Activated CD4-positive, alpha-beta memory T cell treated with anti-CD3 and anti-CD28 coated beads, Interleukin-2, amount 10 ng/mL, durations not matched to agents 7 days and 5 days (primary cell): ENCODE measurements at places on chromosomes 16 and 17.

- no peak for DNase-seq
These were observed 32.9 kb upstream of the USP22 start for GRCh38 chr17:21075739-21076085.

GRCh38 chr17:27241346-27241946 is 52.5 kb upstream of the WSB1 start:
- DNase-seq = no peak

GRCh38 chr17:17252149-17252661 is 15.2 kb upstream of the FLCN start:
- DNase-seq = no peak

- no peak for DNase-seq
These were observed 53.7 kb downstream of the GSG1L start for GRCh38 chr16:28009586-28010373.

DNA sequence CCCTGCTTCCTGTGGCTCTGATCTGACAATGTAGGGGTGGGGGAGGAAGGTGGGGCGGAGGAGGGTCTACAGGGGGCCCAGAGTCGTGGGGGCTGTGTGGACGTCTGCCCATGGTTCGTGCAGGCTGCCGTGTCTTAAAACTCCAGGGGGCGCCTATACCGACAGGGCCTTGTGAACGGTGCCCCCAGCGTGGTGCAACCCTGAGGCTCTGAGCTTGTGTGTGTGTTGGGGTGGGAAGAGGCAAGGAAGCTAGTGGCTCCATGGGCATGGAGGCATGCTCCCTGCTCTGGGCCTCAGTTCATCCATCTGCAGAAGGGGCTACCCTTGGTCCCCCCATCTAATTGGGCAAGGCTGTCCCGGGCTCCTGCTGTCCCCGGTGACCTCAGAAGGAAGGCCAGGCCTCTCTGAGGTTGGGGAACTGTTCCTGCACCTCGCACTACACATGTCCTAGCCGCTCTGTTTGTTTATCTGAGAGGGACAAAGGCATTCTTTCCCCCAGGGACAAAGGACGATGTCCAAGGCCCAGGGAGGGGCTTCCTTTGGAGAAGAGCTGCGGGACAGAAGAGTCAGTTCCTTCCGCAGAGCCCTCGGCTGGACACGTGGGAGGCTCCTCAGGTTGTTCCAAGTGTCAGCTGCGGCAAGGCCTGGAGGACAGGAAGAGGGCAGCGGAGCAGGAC is 13.5 kb downstream of the CA4 start:
- DNase-seq = no peak

DNA sequence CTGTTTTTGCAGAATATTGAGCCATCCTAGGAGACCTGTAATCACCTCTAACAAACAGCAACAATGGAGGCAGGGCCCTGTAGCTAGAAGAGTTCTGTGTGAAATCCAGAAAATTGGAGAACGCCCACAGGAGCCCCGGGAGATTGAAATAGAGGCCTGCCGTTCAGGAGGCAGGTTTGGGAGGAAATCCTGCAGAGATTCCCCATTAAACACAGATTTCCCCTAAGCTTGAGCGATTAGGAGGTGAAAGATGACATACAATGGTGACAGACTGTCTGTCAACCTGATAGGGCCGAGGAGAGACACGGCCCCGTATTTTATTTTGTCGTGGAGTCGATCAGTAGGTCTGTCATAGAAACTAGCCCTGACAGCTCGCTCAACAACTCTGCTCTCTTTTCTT is 18.2 kb downstream of the CDK5RAP3 start:
- no peak for DNase-seq

DNA sequence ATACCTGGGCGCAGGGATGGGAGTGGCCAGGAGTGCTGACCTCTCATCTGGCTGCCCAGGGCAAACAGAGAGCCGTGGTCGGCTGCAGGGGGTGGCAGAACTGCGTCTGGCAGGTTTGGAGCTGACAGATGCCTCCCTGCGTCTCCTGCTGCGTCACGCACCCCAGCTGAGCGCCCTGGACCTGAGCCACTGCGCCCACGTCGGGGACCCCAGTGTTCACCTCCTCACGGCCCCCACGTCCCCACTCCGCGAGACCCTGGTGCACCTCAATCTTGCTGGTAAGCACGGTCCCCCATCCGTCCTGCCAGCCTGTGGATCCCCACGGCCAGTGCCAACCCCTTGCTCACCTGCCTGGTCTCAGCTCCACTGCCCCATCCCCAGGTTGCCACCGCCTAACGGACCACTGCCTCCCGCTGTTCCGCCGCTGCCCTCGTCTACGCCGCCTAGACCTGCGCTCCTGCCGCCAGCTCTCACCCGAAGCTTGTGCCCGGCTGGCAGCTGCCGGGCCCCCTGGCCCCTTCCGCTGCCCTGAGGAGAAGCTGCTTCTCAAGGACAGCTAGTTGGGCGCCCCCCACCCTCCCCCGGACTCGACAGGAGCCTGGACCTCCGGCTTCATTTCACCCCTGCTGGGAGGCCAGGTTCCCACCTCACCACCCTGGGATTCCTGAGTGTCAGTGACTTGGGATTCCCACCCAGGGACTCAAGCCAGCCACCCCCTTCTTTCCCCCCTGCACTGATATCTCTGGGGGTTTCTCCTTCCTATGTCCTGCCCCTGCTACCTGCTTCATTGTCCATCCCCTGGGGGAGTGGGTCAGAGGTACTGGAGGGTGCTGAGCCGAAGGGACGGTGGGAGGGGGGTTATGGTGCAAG is 2.0 kb upstream of the ORAI3 start:
- DNase-seq = no peak

- DNase-seq = no peak
These were observed 446 bp upstream of the PSMD11 start for GRCh38 chr17:32443827-32444300.

DNA sequence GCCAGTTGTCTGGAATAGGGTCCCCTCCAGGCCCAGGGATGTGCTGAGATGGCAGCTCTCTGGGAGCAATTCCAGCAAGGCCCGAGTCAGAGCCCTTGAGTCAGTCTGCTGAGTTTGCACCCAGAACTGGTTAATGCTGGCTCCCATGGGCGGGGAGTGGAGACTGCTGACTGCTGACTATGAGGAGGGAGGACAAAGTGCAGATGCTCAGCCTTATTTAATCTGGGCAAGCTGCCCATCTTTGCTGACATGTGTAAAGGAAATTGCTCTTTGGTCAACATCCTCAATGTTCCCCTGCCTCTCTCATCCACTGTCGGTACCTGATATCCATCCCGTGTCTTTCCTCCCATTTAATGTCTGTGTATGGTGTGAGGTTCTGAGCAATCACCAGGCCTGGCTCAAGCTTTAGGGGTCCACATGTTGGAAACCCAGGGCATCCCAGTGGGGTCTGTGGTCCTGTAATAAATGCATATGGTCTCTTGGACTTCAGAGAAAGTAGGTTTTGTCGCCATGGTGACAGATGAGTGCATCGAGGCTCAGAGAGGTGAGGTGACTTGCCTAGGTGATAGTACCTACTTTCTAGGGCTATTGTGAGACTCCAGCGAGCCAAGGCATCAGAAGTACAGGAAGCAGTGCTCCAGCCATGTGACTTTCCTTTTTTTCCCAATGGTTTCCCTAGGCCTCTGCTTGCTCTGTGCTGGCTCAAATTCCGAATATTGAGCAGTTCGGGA is 20.0 kb upstream of the RNF135 start:
- no peak for DNase-seq

DNA sequence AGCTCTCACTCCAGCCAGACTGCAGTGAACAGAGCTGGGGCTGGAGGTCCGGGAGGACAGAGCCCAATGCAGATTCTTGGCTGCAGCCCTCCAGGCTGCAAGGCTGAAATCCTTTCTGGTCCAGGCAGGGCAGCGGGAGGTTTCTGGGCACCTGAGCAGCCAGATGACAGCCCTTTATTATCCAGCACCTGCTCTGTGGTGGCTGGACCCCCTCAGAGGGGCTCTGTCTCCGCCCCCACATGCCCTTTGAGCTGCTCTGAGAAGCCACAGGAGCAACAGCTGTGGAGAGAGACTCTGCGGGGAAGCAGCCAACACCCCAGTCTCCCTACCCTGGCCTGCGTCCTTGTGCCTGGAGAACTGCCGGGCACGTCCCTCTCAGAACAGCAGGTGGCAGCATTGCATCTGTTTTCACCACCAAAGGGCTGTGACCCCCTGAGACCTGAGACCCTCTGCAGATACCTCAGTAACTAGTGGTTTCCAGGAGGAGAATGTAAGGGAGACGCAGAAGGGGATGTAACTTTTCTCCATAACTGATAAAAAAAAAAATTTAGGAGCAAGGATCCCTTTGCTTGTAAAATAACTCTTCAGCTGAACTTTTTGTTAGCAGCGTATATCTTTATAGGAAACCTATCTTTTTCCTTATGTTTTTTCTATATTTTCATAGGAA is 3.7 kb upstream of the CNP start:
- DNase-seq = peak; percentile 76

DNA sequence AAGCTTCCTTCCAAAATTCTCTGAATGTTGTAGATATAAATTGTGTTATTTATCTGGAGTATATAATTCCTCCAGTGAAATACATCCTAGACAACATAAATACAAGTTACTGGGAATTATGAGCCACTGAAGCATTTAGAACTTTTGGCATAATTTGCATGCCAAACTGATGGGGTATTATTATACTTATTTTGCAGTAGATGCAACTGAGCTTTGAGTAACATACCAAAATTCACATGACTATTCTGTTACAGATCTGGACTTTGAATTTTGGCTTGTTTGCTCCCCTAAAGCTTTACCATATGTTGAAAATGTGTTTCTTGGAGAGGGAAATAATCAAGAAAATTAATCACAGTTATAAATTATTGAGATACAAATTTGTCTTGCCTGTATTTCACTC is 372.5 kb downstream of the CDH11 start:
- DNase-seq = no peak

- DNase-seq = no peak
These were observed 831 bp downstream of the ALOX15B start for GRCh38 chr17:8039611-8040168.

DNA sequence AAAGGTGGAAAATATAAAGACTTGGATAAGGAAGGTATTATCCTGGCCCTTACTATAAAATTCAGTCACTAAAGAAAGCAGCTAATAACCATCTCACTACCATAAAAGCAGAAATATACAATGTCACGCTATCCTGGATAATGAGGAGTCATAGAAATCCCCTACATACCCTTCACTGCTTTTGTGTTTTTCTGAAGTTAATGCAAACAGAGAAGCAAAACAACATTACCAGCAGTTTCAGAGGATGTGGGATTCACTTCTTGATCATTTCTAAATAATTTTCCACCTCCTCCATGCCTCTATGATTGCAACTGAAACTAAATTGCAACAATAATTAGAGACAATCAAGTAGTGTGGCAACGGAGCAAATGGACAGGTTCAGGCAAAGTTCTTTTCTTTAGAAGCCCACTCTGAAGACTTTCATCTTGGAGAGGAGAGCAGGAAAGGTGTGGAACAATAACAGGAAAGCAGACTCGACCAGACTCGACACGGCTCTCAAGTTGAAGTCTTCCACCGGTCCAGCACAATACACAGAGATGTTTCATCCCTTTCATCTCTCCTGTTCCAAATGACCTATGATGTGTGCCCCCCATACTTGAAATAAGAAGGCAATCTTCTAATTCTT is 10.2 kb downstream of the CYTH1 start:
- DNase-seq = no peak

GRCh38 chr17:73541561-73541981 is 102.7 kb downstream of the SDK2 start:
- DNase-seq = no peak

DNA sequence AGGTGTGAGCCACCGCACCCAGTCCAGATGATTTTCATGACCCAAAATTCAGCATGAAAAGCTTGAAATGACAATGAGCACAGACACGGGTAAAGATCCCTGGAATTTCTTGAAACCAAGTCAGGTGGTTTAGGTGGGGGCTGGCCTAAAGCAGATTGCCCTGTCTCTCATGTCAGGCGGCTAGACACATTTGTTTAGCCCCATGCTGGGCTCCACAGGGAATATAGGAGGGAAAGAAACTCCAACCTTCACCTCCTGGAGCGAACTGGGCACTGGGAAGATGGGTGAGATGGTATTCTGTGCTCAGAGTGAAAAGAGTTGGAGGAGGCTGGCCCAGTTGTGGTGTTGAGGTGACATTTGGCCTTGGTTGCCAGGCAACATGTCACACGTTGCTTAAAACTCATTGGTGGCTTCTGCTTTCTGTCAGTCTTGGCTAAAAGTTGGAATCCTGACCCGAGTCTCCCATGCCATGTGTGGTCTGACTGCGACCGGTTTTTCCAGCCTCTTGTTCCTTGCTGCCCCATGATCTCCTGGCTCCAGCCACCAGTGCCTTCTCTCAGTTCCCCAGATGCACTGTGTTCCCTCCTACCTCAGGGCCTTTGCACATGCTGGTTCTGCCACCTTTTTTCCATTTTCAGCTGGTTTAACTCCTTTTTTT is 113.7 kb downstream of the ABCC6 start:
- DNase-seq = no peak

DNA sequence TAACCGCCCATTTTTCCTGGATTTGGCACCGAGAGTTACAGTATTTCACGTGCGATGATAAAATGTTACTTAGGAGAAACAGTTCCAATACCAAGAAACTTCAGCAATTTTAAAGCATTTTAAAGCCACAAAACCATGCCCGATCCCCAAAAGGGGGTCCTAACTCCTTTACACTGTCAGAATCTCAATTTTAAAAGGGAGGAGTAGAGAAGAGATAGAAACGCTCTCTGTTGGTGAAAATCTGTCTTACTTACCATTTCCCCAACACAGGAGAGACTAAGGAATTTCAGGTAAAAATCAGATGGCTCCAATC is 526 bp upstream of the RNASEK start:
- no peak for DNase-seq
